ENCODE measurements at places on chromosomes 7 and 10.

- no peak for DNase-seq
Observed at GRCh38 chr7:15323550-15323949, 238.3 kb downstream of the AGMO start.

DNA sequence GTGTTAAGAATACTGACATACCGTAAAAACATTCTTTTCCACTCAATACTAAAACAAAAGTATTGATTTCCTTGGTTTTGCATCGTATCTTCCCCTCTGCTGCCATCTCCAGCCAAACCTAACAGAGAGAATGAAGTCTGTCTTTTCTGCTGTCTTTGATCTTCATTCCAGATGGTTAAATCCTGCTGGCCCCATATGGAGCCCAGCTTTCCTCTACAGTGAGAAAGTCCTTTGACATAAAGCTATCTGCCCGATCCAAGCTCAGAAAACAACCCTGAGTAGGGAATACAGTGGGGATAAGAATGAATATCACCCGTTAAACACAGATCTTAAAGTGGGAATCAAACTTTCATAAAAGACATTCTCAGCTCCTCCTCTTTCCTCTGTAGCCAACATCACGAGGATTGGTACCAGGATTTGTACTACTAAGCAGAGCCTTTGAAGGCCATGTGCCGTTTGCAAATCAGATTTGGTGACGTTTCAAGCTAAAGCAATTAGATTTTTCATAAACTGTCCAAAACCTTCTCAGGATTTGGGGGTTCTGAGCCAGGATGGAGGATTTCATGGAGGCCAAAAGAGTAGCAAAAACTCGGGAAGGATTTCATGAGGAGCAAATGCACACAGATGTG is 30.8 kb upstream of the GPAM start:
- no peak for DNase-seq

DNA sequence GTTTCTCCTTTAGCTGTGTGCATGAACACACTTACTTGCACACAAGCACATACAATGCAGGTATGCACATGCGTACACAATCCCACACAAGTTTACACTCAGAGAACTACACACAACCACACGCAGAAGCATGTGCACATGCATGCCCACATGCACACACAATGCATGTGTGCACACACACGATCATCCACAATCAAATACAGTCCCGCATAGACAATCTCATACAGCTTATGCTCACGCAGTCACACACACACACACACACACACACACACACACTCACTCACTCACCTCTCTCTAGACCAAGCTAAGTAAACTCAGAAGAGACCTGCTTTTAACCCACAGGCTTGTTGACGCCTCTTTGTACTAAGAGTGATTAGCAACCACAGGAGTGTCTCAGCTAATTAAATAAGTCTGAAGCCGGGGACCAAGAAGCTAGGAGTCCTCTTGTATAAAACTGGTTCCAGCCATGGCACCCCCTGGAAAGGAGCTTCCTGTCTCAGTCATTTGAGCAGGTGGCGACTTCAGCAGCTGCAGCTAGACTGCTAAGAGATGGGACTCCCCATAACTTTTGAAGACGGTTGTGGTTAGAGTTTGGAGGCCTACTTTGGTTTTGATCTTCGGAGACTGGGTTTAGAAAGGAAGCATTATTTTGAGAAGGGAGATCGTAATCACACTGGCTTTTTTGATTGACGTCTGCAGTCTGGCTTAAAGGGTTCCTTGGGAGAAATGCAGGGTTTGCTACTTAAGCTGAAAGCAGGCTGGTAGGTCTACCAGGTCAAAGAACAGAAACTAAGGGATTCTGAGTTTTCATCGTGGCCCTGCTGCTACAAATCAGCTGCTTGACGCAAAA is 82.3 kb upstream of the ADRB1 start:
- peak; percentile 67 for DNase-seq

DNA sequence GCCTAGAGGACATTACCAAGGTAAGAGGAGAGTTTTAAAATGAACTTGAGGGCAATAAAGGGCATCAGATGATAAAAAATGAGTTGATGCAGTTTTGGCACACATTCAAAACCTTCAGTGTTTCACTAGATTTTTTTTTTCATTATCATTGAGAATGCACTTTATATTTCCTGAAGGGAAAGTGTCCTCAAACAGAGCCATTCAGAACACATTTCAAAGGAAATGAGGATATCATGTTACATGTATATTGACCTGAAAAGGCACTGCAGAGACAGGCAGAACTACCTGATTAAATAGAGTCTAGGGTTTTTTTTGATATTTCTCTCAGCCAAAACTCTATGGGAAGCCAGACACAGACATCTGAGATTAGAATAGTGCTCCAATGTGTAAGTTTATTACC is 454.0 kb downstream of the NEBL start:
- no peak for DNase-seq

- no peak for DNase-seq
Observed at GRCh38 chr10:96616961-96617360, 30.1 kb upstream of the TM9SF3 start.

DNA sequence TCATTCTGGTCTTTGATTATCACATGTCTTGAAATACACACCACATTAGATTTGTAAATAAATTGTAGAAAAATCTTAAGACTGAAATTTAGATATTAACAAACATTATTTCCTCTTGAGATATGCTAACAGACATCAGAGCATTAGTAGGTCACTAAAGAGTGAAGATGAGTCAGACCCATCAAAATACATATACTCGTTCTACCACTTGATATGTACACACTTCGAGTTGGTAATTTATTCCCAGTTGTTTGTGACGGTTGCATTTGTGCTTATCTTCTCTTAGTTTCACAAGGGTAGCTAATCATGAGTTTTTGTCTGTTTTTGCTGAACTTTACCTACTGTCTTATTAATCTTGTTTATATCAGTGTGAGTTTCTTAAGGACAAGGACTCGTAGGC is 383.4 kb downstream of the AUTS2 start:
- DNase-seq = no peak

GRCh38 chr10:46318799-46319198 is 32.0 kb downstream of the ANTXRL start:
- no peak for DNase-seq

DNA sequence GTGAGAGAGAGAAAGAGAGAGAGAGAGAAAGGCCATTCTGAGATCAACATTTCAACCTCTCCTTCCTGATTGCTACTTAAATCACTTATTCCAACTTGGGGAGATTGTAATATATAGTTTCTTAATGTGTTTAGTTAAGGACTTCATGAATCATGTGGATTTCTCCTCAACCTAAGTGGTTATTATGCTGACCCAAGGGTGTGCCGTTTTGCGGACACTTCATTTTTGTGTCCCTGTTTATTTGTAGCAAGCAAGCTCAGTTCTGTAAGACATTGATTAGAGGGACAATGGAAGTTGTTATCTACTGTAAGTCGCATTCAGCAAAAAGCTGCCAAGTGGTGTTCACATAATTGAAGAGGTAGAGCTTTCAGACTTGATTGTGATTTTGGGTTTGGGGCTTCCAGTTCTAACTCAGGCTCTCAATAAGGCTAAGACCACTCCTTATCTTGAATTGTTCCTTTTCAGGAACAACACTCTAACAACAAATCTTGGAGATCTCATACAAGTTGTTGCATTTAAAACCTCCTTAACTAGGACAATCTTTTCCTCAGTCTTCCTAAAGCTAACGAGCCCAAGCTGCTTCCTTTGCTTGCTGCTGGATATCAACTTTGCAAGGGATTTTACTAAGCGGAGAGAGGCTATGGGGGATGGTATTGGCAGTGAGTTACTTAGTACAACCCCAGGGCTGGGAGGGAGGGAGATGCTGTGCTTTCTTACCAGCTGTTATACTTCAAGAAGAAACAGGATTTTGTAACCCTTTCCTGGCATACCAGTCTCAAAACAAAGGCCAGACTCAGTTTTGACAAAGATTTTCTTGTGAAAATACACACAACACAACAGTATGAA is 19.8 kb upstream of the COL1A2 start:
- DNase-seq = no peak

GRCh38 chr10:5552376-5553321 is 27.9 kb downstream of the CALML3 start:
- no peak for DNase-seq

DNA sequence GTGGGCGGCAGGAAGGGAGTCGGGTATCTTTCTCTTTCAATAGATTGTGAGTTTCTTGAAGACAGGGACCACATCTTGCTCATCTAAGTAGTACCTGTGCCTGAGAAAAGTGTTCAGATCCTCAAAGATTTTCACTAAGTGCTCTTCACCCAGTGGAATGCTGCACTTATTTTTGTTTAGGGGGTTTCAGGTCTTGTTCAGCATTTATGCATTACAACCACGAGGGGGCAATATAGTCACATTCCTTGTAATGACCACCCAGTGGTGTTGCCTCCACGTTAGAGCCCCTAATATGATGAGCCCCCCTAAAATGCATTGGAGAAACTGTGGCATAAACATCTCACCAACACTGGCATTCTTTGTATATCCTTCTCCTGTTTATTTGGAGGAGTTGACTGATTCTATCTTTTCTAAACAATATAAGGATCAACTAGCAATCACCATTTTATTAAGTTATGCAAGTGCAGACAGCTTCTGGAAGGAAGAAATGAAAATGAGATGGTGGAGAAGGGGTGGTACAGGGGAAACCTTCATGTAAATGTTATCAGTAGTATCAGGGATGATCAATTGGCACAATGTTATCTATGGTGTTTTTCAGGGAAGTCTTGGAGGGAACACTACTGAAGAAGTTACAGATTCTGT is 3.1 kb upstream of the PAPSS2 start:
- peak; percentile 68 for DNase-seq

- DNase-seq = no peak
Observed at GRCh38 chr7:93235541-93235940, 3.4 kb downstream of the VPS50 start.

- no peak for DNase-seq
Observed at GRCh38 chr7:106563466-106564150, 97.3 kb downstream of the CCDC71L start.

DNA sequence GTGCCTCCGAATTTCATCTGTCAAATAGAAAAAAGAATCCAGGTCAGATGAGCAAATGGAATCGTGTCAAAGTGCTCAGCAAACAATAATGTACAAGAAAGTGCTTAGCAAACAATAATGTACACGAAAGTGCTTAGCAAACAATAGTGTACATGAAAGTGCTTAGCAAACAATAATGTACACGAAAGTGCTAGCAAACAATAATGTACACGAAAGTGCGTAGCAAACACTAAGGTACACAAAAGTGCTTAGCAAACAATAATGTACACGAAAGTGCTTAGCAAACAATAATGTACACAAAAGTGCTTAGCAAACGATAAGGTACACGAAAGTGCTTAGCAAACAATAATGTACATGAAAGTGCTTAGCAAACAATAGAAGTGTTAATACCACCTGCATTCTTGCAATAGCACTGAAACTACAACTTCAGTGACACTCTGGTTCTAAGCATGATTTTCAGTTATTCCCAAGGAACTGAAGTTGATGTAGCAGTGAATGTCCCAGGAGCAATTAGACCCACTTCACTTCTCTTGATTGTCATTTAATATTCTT is 33.4 kb upstream of the MYL10 start:
- no peak for DNase-seq

DNA sequence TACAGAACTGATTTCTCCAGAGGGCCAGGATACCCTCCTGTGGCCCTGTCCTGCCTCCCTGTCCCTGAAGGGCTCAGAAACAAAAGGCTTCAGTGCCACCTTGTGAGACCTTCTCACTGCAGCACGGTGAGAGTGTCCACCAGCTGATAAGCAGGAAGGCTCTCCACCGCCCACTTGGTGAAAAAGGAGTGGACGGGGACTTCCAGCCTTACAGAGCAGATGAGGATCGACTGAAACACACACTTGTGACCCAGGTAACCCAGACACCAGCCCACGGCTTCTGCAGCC is 330.1 kb downstream of the GRID1 start:
- no peak for DNase-seq

- no peak for DNase-seq
Observed at GRCh38 chr7:118762451-118762850, 537.9 kb downstream of the ANKRD7 start.

- no peak for DNase-seq
Observed at GRCh38 chr10:50375051-50375452, 123.7 kb upstream of the ASAH2 start.

DNA sequence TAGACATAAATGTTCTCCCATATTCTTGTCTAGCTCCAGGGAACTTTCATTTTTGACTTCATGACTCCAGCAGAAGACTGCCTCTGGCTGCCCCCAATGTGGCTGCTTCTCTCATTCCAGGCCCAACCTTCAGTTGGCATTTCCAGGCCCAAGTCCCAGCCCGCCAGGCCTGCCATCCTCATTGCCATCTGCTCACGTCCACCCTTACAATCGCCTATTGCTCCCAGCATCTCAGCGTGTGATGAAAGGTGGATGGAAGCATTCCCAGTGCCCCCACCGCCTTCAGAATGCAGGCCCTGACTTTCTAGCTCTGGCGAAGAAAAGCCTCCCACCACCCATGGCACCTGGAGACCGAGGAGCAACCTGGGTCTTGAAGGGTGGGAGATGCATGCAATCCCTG is 132.1 kb upstream of the LANCL2 start:
- no peak for DNase-seq

DNA sequence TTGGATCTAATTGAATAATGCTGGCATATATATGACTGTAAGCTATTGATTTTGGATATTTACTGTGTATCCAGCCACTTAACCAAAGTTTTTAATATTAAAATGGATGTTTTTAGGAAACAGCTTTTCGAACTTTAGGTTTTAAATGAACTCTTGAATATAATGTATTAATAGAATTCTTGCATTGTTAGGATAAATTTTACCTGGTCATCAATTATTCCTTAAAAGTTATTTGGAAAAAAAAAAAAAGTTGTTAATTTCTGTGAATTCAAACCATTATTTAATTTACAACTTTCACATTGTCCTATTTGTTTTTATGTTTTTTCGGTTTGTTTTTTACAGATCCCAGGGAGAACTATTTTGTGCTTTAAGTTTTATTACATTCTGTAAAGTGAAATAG is 9.8 kb downstream of the TMEM209 start:
- no peak for DNase-seq

Data from GM13976 (cell line).